ENCODE measurements at places on chromosomes 1 and 21.

GRCh38 chr1:192951691-192952460 is 107.3 kb downstream of the UCHL5 start:
- no peak for DNase-seq

- no peak for DNase-seq
Measured at GRCh38 chr1:10814976-10815857, 18.8 kb upstream of the CASZ1 start.

- no peak for DNase-seq
Measured at GRCh38 chr1:93581917-93582850, 99.5 kb downstream of the BCAR3 start.

- no peak for DNase-seq
Measured at GRCh38 chr21:31030367-31031106, 7.7 kb downstream of the KRTAP19-8 start.

- DNase-seq, result no peak
Measured at GRCh38 chr1:185315445-185316071, 1.5 kb downstream of the IVNS1ABP start.

- no peak for DNase-seq
Measured at GRCh38 chr1:161052899-161053298, 7.1 kb upstream of the USF1 start.

GRCh38 chr1:16218014-16218673 is 5.7 kb upstream of the ARHGEF19 start:
- DNase-seq, result no peak

DNA sequence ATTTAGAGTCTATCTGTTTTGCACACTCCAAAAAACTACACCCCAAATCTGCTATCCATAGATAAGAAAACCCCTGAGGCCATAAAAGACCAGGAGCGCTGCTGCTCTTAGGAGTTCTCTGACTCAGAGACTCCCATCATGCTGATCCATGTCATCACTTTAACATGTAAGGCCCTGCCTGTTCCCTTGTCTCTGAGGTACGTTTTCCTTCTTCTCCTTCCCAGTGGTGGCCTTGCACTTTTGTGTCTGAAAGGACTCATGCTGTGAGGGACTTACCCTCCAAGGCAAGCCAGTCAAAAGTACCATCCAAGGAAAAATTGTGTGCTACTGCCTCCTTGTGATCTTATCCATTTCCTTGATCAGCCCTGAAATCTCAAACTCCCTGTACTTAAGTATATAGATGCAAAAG is 427.4 kb upstream of the NCAM2 start:
- DNase-seq, result no peak

- no peak for DNase-seq
Measured at GRCh38 chr1:236800002-236800620, 5.0 kb downstream of the MTR start.

DNA sequence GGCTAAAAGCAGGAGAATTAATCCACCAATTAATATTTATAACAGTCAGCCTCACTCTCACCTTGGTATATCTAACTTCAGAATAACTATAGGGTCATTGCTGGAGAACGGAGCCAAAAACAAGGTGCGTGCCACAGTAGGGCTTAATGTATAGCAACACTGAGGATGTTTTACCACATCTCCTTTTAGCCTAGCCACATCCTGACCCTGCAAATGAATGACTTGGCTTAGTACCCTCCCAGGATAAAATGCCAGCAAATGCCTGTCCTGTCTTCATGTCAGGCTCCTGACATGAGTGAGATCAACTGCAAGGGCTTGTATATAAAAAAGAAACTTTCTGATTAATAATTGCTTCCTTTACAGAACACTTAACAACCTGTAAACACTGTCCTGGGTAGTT is 2.7 kb upstream of the CDC42BPA start:
- DNase-seq, result no peak

- no peak for DNase-seq
Measured at GRCh38 chr1:27133991-27134390, 20.9 kb downstream of the SLC9A1 start.

Data from stimulated activated naive CD8-positive, alpha-beta T cell treated with anti-CD3 and anti-CD28 coated beads, Interleukin-15, Interleukin-2, amounts not matched to agents 100 U/mL and 50 U/mL, for 24 hours (primary cell).